ENCODE measurements at places on chromosomes 7 and 10.

GRCh38 chr10:30439931-30440330 lies 5.9 kb downstream of the MAP3K8 start:
- no peak for DNase-seq

- DNase-seq: no peak
Measured at GRCh38 chr10:82814635-82815034, 939.6 kb downstream of the NRG3 start.

DNA sequence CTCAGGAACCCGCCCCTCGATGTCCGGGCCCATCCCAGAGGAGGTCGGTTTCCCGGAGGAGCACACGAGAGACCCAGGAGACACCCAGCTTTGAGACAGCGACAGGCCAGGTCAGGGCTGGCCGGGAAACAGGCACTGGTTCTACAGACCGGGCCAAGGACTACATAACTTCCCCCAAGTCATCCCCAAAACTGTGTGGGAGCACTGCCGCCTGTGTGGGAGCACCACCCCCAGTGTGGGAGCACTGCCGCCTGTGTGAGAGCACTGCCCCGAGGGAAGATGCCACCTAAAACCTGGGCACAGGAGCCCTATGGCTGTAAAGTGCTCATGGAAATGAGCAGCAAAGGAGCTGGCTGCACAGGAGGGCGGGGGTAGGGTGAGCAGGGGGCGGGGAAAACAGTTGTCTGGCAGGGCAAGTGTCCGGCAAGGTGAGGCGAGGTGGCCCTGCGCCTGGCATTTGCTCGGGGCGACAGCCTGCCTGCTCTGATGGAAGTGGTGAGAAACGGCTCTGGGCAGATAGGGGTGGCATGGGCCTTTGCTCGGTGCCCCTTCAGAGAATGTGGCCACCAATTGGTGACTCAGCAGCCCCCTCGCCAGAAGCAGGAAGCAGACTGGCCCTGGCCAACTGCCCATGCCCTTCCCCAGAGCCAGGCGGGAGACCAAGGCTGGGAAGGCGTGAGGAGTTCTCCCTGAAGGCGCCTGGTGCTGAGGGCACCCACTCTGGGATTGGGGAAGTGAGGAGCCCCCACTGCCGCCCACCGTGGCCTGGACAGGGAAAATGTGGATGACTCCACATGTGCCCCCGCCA lies 26.2 kb downstream of the PAPOLB start:
- DNase-seq: no peak

- DNase-seq: no peak
Measured at GRCh38 chr10:36671607-36672006, 453.8 kb upstream of the ANKRD30A start.

DNA sequence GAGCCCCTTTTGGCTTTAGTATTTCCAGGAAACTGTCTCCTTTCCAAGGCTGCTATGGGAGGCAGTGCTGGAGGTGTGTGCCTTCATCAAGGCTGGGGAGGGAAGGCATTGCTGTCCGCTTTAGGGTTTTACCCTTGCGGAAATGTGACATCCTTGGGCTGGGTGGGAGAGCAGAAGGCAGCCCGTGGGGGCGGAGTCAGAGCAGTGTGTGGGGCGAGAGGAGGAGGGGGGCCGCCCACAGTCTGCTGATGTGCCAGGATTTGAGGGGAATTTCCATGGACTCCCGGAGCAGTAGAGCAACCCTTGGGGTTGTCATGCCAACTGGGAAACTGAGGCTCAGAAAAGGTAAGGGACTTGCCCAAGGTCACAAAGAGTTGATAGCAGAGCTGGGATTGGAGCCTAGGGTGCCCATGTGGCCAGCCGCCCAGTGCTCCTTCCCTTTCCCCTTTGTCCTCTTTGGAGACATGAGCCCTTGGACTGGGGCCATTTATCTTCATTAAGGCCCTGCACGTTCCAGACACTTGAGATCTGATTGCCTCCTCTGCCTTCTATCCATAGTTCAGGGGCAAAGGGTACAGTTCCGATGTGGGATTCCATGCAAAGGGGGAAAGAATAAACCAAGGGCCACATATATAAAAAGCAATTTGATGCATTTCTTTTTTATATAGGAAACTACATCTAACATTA lies 22.2 kb downstream of the TSPAN15 start:
- DNase-seq: no peak

DNA sequence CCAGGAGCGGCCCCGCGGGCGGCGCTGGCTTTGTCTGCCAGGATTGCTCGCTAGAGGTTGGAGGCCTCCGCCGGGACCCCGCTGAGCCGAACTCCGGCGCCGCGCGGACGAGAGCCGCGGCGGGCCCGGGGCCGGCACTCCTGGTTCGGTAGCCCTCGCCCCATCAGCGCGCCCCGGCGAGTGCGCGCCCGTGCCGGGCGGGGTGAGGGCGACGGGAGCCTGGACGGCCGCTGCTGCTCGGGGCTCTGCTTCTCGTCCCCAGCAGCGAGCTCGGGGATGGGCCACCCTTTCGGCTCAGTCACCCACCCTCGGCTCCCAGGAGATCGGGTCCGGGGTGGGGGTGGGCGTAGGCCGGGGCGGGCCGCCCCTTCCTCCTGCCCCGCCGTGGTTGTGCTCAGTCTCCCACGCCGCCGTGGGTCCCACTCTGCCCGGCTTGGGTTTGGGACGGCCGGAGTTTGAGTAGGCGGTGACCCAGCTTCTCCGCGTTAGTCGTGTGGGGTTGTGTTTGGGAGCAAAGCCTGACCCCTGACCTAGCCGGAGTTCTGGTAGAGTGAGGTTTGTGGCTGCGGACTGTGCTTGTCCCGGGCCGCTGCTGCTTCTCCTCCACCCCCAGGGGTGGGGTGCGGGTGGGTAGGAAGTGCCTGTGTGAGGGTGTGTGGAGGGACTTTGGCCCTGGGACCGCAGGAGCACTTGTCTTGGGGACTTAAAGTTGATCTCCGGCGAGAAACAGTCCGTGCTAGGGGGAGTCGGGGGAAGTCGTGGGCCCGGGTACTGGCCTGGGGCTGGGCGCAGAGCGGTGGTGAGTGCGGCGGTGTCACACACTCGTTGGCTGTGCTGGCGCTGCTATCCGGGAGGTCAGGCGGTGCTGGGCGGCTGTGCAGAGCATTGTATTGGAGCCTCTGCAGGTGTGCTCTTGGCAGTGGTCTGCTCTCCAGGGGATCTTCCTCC lies 677 bp downstream of the TSPAN14 start:
- DNase-seq: peak; percentile 56

DNA sequence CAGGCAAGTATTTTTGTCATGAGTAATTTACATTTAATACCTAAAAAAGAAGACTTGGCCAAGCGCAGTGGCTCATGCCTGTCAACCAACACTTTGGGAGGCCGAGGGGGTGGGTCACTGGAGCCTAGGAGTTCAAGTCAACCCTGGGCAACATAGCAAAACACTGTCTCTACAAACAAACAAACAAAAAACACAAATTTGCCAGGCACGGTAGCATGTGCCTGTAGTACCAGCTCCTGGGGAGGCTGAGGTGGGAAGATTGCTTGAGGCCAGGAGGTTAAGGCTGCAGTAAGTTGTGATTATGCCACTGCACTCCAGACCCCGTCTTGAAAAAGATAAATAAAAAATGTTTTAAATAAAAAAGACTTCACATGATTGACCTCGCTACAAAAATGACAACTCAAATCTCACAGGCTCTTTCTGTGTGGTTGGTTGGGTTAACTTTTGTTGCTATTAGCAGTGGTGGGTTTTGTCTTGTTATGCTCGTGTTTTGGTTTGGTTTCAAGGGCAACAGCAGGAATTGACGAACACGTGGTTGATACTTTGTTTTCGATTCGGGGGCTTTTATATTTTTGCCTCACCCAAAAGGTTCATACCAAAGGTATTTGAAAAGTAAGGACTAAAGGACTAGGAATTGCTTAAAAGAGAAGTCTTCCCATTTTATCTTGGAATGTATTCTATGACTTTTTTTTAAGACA lies 227.2 kb upstream of the MKLN1 start:
- no peak for DNase-seq

- DNase-seq: no peak
Measured at GRCh38 chr10:36801660-36802059, 323.7 kb upstream of the ANKRD30A start.

DNA sequence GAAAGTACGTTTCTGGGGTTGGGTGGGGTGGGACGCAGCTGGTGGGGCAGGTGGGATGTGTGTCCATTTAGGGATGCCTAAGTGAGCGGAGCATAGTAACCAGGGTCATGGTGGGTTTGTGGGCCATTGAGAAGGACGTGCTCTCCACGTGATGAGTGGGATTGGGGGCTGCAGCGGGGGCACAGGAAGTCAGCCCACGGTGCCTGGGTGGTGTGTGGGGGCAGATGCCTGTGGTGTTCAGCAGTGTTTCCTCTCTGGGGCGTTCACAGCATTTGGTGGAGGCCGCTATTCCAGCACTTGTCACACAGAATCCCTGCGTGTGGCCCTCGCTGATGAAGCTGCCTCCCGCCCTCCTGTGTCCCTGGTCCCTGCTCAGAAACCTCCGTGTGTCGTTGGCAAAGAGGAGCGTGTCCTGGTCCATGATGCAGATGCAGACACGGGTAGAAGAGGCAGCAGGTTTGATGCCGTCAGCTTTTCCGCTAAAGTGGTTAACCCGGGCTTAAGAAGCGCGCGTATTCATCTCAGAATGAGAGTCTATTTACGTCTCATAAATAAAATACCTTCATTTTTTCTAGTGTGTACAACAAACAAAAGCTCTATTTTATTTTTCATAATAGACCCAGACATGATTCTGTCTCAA lies 274.2 kb downstream of the ADARB2 start:
- no peak for DNase-seq

- no peak for DNase-seq
Measured at GRCh38 chr7:80960244-80960795, 41.5 kb upstream of the SEMA3C start.

DNA sequence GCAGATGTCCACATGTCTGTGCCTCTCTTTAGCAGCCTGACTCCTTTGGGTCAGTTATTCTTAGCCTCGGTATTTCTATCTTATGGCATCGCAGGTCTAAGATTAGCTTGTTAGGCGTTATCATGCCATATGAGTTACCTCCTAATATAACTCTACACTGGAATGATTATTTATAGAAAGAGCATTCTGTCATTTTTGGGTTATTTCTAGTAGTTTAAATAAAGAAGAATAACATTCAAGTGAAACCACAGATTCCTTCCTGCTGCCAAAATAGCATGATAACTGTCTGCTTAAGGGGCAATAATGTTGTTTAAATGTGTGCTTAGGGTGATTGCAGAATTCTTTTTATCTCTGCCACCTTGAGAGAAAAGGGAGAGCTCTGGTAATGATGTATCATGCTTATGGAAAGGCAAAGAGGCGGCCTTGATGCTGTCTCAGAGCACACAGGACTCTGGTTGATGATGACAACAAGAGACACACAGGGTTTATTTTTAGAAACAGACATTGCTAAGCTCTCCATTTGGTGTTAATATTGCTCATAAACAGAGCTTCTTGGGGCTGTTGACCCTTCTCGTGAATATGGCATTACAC lies 10.4 kb downstream of the HDAC9 start:
- DNase-seq: peak; percentile 38

GRCh38 chr7:84705079-84705478 lies 481.8 kb downstream of the SEMA3D start:
- no peak for DNase-seq

GRCh38 chr7:48938539-48939295 lies 14.4 kb downstream of the CDC14C start:
- DNase-seq: no peak

GRCh38 chr7:83270407-83270806 lies 107.7 kb upstream of the PCLO start:
- no peak for DNase-seq

DNA sequence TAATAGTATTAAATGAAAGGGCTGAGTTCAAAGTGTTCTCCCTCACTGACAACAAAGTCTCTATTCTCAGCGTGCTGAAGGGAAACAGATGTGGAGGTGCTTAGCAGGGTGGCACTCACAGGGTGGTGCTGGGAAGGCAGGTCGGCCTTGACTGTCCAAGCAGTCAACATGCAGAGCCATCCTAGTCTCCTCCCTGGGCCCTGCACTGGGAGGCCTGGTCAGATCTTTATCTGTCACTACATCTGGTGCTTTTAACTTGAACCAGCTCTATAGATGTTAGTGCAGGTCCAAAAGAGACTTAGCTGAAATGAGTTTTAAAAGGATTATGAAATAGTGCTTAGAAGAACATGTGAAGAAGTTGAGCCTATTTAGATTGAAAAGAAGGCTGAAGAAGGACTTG lies 82.1 kb downstream of the AVL9 start:
- no peak for DNase-seq

DNA sequence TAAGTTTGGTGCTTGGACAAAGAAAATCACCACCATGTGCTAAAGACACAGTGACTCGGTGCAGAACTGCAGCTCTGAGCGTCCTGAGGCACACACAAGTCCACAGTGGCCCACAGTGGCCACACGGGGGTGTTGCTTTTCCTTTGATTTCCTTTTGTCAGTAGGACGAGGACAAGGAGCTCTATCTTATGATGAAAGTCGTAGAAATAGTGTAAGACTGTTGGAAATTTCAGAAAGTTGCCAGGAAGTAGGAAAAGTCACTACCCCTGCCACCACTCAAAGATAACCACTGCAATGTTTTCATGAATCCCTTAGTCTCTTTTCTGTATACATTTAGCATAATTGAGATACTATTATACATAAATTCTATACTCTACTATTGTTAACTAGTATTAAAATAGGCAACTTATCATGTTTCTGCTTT lies 146.0 kb downstream of the TNS3 start:
- peak; percentile 42 for DNase-seq

GRCh38 chr7:41824284-41824683 lies 121.4 kb upstream of the INHBA start:
- DNase-seq: no peak

GRCh38 chr10:89750441-89750840 lies 49.1 kb downstream of the KIF20B start:
- no peak for DNase-seq

DNA sequence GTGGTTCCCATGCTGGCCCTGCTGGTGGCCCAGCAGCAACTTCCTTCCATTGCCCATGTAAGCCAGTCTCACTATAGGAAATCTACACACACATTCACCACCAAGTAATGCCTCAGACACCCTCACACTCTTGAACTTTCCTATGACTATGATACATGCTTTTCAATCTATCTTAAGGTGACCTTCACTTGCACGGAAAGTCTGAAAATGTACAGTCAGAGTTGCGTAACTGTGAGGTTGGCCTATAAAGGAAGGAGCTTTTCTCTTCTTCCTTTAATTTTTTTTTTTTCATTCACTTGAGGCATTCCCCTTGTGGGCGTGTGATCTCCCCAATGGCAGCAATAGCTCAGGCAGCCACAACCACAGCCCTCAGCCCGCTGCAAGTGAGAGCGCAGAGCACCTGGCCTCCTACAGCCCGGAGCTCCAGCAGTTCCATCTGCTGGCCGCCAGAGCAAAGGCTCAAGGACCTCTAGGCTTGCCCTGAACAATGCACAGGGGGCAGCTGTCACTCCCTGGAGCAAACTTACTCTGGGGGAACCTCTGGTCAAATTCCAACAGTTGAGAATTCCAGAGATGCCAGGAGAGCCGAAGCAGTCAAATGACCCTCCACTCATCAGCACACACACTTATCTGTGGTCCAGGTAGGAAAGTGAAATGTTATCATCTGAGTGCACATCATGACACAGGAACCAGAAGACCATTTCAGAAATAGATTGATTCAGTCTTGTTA lies 123.1 kb upstream of the ADO start:
- no peak for DNase-seq
